ENCODE measurements at places on chromosomes 11 and 22.

DNA sequence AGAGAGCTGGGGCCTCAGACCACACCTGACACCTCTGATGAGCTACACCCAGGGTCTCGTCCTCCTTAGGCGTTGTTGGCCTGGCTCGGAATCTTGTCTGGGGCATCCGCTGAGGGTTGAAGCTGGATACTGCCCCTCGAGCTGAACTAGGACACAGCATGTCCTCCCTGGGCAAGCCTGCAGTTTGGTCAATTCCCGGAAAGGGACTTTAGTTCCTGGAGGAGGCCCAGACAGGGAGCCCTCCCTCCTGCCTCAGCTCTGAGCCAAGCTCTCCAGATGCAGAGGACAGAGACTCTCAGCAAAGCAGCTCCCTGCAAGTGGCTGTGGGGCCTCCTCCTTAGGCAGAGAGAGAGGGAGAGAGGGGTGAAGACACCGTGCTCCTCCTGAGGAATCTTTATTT is 4.9 kb downstream of the APOL3 start:
- DNase-seq: peak; percentile 85

GRCh38 chr11:3169255-3170043 is 4.3 kb upstream of the OSBPL5 start:
- peak; percentile 73 for DNase-seq

DNA sequence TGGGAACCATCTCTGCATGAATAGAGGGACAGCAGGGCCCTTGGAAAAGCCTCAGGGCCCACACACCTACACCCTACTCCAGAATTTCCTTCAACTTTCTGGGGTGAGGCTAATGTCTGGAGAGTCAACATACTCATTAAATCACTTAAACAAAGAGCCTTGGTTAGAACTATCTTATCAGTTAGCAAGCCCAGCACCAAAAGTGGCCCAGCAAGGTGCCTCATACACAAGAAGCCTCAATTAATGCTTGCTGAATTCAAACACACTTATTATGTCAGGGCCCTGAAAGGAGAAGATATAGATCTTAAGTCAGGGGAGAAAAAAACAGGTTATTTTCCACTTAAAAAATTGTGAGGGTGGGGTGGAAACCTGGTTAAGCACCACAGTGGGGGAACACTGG is 61.4 kb downstream of the C11orf58 start:
- DNase-seq: no peak

GRCh38 chr22:35634015-35634414 is 14.2 kb upstream of the APOL6 start:
- DNase-seq: no peak

GRCh38 chr11:57493507-57494503 is 21.7 kb downstream of the SLC43A1 start:
- peak; percentile 33 for DNase-seq

DNA sequence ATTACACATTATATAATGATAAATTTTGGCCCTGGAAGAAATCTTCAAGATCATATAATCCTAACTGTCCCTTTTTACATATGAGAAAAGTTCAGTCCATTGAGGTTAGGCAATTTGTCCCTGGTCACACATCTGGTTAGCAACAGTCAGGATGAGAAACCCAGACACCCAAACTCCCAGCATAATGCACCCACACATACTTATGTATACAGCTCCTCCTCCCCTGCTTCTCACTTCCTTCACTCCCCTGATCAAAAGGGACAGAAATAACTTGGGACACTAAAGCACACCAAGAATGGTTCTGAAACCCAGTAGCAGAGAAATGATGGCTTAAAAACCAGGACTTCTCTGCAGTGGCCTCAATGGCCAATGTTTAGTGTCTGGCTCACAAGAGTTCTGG is 11.1 kb downstream of the NUMA1 start:
- no peak for DNase-seq

DNA sequence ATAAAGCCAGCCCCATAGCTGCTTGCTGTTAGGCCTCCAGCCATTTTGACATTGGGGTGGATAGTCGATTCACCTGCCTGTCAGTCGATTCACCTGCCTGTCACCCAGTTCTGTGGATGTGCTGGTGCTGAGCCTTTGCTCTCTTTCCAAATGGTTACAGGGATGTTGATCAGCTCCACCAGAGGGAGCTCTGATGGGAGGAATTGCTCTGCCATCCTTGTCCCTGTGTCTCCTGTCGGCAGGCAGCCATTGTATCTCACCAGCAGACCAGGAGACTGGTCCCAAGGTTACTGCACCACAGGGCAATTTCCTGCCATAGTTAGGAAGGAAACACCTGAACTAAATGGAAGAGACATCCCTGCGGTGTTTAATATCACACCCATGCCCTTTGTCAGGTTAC is 6.1 kb downstream of the MPEG1 start:
- DNase-seq: no peak

DNA sequence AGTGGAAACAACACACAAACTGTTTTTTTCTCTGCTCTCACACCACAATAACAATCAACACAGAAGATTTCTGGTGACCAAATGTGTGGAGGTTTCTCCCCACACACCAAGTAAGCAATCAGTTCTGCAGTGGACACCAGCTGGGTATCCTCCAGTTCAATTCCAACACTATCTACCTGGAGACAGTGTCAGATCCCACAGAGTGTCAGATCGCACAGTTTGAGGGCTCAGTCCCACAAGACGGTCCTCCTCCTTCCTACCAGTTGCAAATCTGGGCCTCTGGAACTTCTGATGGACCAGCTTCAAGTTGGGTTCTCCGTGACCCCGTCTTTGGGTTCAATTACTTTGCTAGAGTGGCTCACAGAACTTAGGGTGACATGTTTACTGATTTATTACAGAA is 9.0 kb downstream of the SWAP70 start:
- DNase-seq: no peak

DNA sequence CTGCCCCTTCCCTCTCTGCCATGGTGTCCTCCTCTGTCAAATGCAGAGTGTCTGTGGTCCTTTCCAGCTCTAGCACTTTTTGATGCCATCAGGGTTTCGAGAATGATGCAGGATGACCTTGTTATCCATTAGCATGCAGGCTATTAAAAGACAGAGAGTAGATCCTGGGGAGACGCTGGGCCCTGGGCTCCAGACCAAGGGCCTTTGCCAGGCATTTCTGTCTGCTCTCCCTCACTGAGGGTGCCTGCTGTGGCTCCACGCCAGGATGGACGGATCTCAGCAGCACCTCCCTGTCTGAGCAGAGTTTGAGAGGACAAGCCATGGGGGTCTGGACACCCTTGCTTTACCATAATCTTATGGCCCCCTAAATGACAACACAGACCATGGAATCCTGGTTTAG is 110.8 kb upstream of the CD82 start:
- DNase-seq: no peak

DNA sequence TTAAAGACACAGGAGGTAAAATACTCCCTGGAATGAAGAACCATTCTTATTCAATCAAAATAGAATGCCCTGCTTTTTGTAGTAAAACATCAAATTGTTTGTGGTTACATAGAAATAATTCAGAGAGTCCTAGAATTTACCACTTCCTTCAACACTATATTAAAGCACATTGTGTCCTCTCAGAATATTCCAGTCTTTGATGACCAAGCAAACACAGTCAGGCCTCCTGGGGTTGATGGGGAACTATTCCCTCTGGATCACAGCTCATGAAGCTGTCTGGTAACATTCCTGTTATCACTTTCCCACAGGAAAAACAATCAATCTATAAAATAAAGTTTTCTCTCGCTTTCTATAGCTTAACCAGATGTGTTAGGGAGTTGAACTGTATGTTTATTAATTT is 389.3 kb downstream of the KCNA4 start:
- DNase-seq: no peak

GRCh38 chr22:49446145-49446758 is 381.4 kb downstream of the BRD1 start:
- DNase-seq: no peak

GRCh38 chr11:94134651-94135512 is 6.2 kb downstream of the PANX1 start:
- peak; percentile 57 for DNase-seq

GRCh38 chr22:46628756-46629155 is 8.6 kb downstream of the GRAMD4 start:
- no peak for DNase-seq

DNA sequence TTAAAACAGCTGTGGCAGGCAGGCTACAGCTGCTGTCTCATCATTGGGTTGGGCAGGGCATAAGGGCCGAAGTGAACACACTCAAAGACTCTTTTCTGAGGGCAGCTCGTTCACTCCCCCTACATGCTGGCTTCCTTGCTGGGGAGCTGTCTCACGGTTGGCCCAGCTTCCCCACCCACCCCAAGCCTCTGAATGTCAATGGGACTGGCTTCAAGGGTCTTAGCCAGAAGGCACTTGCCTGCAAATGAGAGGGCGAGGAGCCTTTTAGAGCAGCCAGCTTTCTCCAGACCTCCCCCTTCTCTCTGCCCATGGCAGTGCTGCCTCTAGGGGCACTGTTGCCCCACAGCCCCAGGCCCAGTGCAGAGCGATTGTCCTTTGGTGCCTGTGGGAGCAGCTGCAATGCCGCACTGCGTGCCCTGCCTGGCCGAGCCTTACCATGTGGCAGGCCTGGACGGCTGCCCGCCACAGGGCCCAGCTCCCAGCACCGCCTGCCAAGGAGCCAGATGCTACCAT is 94.7 kb upstream of the RASSF10 start:
- peak; percentile 86 for DNase-seq

- no peak for DNase-seq
Measured at GRCh38 chr22:36953239-36954080, 40.0 kb downstream of the CSF2RB start.

DNA sequence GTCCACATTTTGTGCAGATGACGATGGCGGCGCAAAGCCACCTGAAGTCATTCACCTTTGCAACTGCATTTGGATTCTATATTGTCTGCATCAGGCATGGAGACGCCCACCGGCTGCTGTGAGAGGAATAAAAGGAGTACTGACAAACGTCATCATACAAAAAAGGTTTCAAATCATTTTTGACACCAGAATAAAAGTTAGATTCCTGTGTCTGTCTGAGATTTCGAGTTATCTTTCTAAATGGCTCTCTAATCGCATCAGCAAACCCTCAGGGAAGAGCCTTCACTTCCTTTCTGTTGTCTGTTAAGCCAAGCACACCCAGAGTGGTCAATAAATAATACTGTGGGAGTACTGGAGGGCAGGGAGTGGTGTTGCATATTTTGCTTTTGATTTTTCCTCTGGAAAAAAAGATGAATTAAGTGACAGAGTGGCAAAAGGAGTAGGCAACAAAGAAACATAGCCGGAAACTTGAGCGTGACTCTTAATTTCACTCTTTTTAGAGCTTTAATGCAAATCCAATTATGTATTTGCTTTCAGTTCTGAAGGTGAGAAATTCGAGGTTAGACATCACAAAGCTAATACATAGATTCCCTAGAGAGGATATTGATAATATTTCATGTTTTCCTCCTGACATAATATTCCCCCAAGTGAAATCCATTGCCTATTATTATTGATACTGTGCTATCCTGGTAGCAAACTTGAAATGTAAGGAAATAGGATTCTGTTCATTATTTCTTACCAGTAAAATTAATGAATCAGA is 150.8 kb upstream of the MTMR2 start:
- DNase-seq: no peak

GRCh38 chr22:36986242-36986821 is 32.9 kb downstream of the TST start:
- DNase-seq: no peak

GRCh38 chr22:45064313-45065278 is 54.8 kb upstream of the PHF21B start:
- no peak for DNase-seq

- no peak for DNase-seq
Measured at GRCh38 chr11:3155691-3156258, 9.3 kb downstream of the OSBPL5 start.

- DNase-seq: no peak
Measured at GRCh38 chr11:66570079-66570849, 1.9 kb upstream of the CTSF start.

DNA sequence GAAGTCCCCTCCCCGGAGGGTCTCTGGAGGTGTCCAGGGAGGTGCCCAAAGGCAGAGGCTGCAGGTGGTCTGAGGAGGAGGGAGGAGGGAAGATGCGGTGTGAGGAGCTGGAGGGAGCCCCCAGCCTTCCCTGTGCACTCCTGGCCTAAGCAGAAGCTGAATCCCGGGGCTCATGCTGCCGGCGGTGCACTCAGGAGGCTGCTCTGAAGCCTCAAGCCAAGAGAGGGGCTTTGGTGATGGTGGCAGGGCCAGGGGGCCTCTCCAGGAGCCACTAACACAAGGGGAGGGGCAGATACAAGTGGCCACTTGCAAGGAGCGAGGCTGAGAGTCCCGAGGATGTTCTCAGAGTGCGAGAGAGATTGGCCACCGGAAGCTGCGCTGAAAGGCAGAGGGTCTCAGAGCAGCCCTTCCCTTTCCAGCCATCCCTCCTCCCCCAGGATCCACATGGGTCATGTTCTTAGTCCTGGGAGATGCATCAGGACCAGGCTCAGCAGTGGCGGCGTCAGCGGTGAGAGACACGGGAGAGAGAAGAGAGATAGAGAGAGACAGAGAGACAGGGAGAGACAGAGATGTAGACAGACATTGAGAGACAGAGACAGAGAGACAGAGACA is 774 bp upstream of the MRGPRG start:
- peak; percentile 12 for DNase-seq

DNA sequence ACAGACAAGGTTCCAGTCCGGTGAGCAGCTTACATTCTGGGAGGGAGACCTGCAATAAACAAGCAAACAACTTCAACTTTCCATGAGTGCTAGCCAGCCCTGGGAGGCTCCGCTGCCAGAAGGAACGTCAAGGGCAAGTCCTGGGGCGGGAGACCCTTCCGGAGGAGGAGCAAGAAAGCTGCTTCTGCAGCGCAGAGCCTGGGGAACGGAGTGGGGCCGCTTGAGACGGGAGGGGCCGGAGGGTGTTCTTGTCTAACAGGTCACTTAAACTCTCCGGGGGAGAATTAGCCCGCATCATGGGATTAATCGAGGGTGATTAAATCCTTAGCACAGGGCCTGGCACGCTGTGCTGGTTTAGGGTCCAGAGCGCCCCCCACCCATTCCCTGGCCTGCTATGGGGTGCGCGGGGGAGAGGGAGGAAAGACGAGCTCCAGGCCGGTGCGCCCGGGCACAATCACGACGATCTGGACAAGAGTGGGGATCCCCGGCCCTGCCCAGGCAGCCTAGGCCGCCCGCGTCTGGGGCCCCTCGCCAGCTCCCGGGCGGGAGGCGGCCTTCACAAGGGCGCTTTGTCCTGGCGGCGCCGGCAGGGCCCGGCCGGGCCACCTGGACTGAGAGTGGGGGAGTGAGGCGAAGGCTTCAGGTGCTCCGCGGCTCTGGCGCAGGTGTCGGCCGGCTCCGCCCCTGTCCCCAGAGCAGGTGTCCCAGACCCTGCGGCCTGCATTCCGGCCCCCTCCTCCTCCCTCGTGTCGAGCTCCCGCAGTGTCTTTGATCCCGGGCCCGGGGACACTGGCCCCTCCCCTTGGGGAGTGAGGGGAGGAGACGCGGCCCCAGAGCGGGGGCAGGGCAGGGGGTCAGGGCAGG is 663 bp upstream of the LARGE2 start:
- peak; percentile 59 for DNase-seq

DNA sequence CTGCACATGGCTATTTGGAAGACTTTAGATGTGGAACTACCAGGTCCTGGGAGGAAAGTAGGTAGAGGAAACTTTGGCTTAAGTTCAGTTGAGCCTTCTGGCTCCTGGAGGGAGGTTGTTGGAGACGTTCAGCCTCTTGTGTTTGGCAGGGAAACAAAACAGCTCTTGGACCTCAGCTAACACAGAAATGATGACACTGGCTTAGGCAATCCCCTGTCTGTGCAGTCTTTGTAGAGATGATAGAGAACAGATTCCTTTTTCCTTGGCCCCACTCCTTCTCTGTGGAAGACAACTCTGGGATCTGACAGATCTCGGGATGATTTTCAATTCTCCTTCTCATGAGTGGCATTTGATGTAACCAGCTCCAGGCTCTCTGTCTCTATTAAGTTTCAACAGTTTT is 428.5 kb downstream of the TMEM135 start:
- peak; percentile 66 for DNase-seq

Data from right hindlimb (tissue), 1 donor.